ENCODE measurements at places on chromosomes 7 and 10.

GRCh38 chr7:106795084-106795876, 69.8 kb upstream of the PIK3CG start:
- H3K4me1 ChIP-seq: no peaks in the 10 kb centered on the region
- H3K27ac ChIP-seq: no peak overlapping the region
- H3K4me3 ChIP-seq: no peak overlapping the region
- no peak for DNase-seq
- no peaks in the 10 kb centered on the region for H3K36me3 ChIP-seq

- no peaks in the 10 kb centered on the region for H3K36me3 ChIP-seq
- DNase-seq: no peak
- peaks cover 18% of the 10 kb centered on the region for H3K4me1 ChIP-seq
- H3K27ac ChIP-seq: no peak overlapping the region
- H3K27me3 ChIP-seq: no peaks in the 10 kb centered on the region
Observed at GRCh38 chr7:25347360-25348066, 119.2 kb upstream of the NPVF start.

DNA sequence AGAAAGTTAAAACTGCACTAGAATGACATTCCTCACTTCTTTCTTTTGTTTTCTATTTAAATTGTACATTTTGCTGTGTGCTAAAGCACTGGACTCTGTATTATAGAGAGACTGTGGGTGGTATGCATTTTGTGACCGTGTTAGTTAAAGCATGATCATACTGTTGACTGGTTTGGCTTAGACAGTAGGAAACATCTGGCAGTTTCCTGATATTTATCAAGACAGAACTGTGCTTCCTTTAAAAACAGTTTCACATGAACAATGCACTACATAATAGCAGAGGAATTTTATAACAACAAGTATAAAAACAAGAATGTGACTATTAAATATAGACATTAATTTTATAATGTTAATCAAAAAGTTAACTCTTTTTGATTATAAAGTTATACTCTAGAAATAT, 23.1 kb downstream of the GNG11 start:
- no peaks in the 10 kb centered on the region for H3K27me3 ChIP-seq
- no peak overlapping the region for H3K27ac ChIP-seq
- H3K4me1 ChIP-seq: peaks cover 6% of the 10 kb centered on the region
- H3K4me3 ChIP-seq: no peak overlapping the region
- DNase-seq: no peak

GRCh38 chr7:8702807-8703206, 269.4 kb downstream of the NXPH1 start:
- no peak overlapping the region for H3K4me3 ChIP-seq
- no peak for DNase-seq
- H3K4me1 ChIP-seq: no peaks in the 10 kb centered on the region
- no peak overlapping the region for H3K27ac ChIP-seq
- no peaks in the 10 kb centered on the region for H3K27me3 ChIP-seq

DNA sequence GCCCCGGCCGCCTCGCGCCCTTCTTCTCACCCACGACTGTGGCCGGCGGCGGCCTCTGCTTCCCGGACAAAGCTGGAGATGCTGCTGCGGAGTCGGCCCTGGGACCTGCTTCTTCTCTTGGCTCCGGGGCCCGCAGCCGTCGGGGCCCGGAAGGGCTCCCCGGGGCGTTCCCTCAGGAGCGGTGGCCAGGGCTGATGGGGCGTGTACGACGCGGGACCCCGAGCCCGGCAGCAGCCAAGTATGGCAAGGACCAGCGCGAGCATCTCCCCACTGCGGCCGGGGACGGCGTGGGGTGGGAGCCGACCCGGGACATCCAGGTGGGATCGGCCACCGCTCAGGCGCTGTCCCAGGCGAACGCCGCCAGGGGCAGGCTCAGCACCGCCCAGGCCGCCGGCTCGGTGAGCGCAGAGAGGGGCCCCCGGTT, 27.6 kb upstream of the BMS1 start:
- H3K36me3 ChIP-seq: no peaks in the 10 kb centered on the region
- no peak overlapping the region for H3K27ac ChIP-seq
- peaks cover 41% of the 10 kb centered on the region for H3K27me3 ChIP-seq
- H3K4me1 ChIP-seq: peaks cover 7% of the 10 kb centered on the region
- H3K4me3 ChIP-seq: no peak overlapping the region

GRCh38 chr10:112805701-112806100, 144.3 kb upstream of the TCF7L2 start:
- H3K27ac ChIP-seq: no peak overlapping the region
- DNase-seq: no peak
- peaks cover 10% of the 10 kb centered on the region for H3K4me1 ChIP-seq
- no peak overlapping the region for H3K4me3 ChIP-seq
- H3K36me3 ChIP-seq: no peaks in the 10 kb centered on the region

- H3K36me3 ChIP-seq: peaks cover 9% of the 10 kb centered on the region
- no peaks in the 10 kb centered on the region for H3K27me3 ChIP-seq
- DNase-seq: no peak
- H3K4me1 ChIP-seq: peaks cover 15% of the 10 kb centered on the region
- no peak overlapping the region for H3K27ac ChIP-seq
Observed at GRCh38 chr10:70714951-70715350, 42.6 kb downstream of the ADAMTS14 start.

DNA sequence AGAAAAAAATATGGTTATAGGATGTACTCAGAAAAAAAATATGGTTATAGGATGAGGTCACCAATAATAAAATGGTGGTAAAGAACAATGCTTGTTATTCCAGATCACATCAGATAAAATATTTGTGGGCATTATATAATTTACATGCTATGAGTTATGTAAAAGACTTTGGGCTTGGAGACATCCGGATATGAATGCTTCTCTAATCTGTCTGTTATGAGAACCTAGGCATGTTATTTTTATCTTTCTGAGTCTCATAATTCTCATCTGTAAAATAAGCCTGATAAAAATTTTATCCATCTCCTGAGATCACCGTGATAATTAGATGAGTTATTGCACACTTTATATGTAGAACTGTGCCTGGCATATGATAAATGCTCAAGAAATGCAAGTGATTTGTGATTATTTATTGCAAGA, 37.8 kb downstream of the DKK1 start:
- H3K36me3 ChIP-seq: no peaks in the 10 kb centered on the region
- peaks cover 21% of the 10 kb centered on the region for H3K4me1 ChIP-seq
- H3K27me3 ChIP-seq: no peaks in the 10 kb centered on the region

DNA sequence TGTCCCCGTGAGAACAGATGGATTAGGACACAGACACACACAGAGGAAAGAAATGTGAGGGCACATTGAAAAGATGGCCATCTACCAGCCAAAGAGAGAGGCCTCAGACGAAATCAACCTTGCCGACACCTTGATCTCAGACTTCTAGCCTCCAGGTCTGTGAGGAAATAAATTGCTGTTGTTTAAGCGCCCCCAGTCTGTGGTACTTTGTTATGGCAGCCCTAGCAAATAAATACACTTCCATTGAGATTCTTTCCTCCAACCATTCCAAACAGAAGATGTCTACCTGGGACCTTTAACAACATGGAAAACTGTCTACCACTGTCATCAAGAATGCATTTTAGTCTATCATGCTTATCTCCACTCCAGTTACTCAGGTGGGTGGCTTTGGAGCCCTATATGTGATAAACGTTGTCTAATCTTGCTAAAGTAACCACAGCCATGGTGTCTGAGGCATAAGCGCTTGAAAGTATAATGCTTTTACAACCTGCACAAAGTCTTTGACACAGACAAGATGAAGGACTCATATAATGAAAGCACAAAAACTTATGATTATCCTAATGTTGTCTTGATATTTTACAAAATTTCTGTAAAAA, 244.3 kb downstream of the MTERF1 start:
- no peak overlapping the region for H3K27ac ChIP-seq
- no peak for DNase-seq
- H3K4me3 ChIP-seq: no peak overlapping the region
- H3K36me3 ChIP-seq: no peaks in the 10 kb centered on the region

GRCh38 chr7:150938566-150938965, 39.6 kb downstream of the KCNH2 start:
- H3K27me3 ChIP-seq: peaks cover 20% of the 10 kb centered on the region
- H3K27ac ChIP-seq: no peak overlapping the region
- peaks cover 9% of the 10 kb centered on the region for H3K4me1 ChIP-seq
- no peaks in the 10 kb centered on the region for H3K36me3 ChIP-seq
- no peak for DNase-seq
- H3K4me3 ChIP-seq: no peak overlapping the region

- no peaks in the 10 kb centered on the region for H3K4me1 ChIP-seq
- H3K27ac ChIP-seq: no peak overlapping the region
- no peak overlapping the region for H3K4me3 ChIP-seq
- no peak for DNase-seq
- H3K36me3 ChIP-seq: no peaks in the 10 kb centered on the region
Observed at GRCh38 chr7:95316588-95316987, 7.7 kb downstream of the PON1 start.

GRCh38 chr7:151135525-151135845, 32.0 kb downstream of the GBX1 start:
- peak; percentile 37 for DNase-seq
- H3K36me3 ChIP-seq: peaks cover 24% of the 10 kb centered on the region
- no peaks in the 10 kb centered on the region for H3K27me3 ChIP-seq
- H3K4me3 ChIP-seq: no peak overlapping the region
- H3K27ac ChIP-seq: no peak overlapping the region

- no peak overlapping the region for H3K27ac ChIP-seq
- H3K27me3 ChIP-seq: peaks cover 1% of the 10 kb centered on the region
- H3K36me3 ChIP-seq: no peaks in the 10 kb centered on the region
- H3K4me3 ChIP-seq: no peak overlapping the region
- no peak for DNase-seq
Observed at GRCh38 chr7:75740846-75741497, 2.2 kb upstream of the HIP1 start.

- H3K36me3 ChIP-seq: peaks cover 3% of the 10 kb centered on the region
- no peak overlapping the region for H3K4me3 ChIP-seq
- H3K27me3 ChIP-seq: no peaks in the 10 kb centered on the region
- no peaks in the 10 kb centered on the region for H3K4me1 ChIP-seq
- no peak overlapping the region for H3K27ac ChIP-seq
- no peak for DNase-seq
Observed at GRCh38 chr7:104160375-104160774, 47.4 kb downstream of the ORC5 start.

GRCh38 chr7:44288811-44289340, 36.5 kb downstream of the CAMK2B start:
- no peaks in the 10 kb centered on the region for H3K4me1 ChIP-seq
- peaks cover 25% of the 10 kb centered on the region for H3K27me3 ChIP-seq
- DNase-seq: peak; percentile 86
- H3K4me3 ChIP-seq: no peak overlapping the region
- no peak overlapping the region for H3K27ac ChIP-seq
- no peaks in the 10 kb centered on the region for H3K36me3 ChIP-seq

DNA sequence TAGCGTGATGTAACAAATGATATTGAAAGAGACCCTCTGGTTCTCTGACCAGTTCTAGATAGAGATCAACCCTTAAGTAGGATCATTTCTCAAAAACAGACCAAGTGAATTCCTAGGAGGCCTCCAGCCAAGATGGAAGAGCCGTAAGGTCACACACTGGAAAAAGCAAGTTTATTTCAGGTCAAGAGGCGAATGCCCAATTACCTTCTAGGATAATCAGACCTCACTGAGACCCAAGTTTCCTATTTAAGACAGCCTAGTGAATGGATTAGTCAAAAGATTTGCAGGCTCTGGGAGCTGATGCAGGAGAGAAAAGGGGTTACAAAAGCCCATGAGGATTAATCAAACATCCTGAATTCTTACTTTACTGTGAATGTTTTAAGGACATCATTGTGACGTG, 486.1 kb upstream of the NRP1 start:
- H3K4me3 ChIP-seq: no peak overlapping the region
- no peak overlapping the region for H3K27ac ChIP-seq
- H3K36me3 ChIP-seq: no peaks in the 10 kb centered on the region
- H3K27me3 ChIP-seq: no peaks in the 10 kb centered on the region
- no peaks in the 10 kb centered on the region for H3K4me1 ChIP-seq

DNA sequence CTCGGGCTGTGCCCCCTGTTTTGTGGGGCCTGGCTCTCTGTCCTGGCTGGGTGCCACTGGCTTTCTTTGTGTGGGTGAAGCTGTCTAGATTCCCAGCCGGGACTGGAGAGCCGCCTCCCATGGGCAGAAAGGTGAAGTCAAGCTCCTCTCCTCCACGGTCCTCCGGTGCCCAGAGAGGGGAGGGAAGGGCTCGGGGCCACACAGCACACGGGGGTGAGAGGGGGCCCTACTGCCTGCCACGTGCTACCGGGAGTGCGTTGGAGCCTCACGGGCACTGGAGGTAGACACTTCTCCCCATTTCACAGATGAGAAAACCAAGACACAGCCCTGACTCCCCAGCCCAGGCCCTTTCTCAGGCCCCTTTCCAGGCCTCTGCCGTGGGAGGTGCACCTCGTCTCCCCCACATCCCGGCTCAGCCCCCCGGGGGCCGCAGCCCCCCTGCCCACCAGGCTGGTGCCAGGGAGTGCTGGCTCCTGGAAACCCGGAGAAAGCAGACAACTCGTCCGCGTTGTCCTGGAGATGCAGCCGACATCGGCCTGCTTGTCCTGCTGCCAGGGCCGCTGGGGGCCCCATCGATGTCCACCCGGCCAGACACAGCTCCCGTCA, 55.8 kb downstream of the UNCX start:
- peaks cover 7% of the 10 kb centered on the region for H3K27me3 ChIP-seq
- no peak overlapping the region for H3K4me3 ChIP-seq
- H3K4me1 ChIP-seq: no peaks in the 10 kb centered on the region

DNA sequence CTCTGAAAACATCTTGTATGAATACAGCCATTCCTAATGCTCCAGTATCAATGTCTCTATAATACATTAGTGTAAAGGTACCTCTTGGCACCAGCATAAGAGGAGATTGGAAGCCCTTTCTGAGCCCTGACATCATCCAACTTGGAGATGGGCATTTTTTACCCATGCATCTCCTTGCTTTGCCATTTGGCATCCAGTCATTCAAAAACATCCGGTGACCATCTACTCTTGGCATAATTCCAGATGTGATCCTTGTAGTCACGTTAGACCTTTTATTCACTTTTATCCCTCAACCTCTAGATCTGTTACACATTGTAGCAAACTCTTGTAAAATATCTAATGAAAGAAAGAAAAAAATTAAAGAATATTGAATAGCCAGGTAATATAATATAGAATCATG, 17.9 kb upstream of the SGMS1 start:
- no peak overlapping the region for H3K4me3 ChIP-seq
- H3K27ac ChIP-seq: no peak overlapping the region
- peaks cover 7% of the 10 kb centered on the region for H3K4me1 ChIP-seq
- peaks cover 12% of the 10 kb centered on the region for H3K27me3 ChIP-seq

DNA sequence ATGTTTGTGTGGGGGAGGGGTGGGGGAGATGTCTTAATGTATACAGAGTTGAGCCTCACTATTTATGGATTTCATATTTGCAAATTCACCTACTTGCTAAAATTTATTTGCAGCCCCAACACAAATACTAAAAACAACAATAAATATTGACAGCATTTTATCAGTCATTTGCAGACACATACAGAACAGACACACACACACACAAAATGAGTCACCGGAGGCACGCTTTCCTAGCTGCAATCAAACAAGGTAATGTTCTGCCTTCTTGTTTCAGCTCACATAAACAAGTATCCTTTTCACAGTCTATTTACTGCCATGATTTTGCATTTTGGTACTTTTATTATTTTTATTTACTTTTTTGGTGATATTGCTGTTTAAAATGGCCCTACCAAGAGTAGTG, 88.5 kb downstream of the IPMK start:
- H3K4me1 ChIP-seq: no peaks in the 10 kb centered on the region
- peaks cover 12% of the 10 kb centered on the region for H3K27me3 ChIP-seq
- H3K27ac ChIP-seq: no peak overlapping the region
- no peaks in the 10 kb centered on the region for H3K36me3 ChIP-seq
